ENCODE measurements at places on chromosomes 5 and 9.

- peak; percentile 53 for DNase-seq
These were observed 31.6 kb upstream of the F2RL1 start for GRCh38 chr5:76787237-76787636.

- DNase-seq: no peak
These were observed 64.9 kb downstream of the SIL1 start for GRCh38 chr5:139133282-139133681.

DNA sequence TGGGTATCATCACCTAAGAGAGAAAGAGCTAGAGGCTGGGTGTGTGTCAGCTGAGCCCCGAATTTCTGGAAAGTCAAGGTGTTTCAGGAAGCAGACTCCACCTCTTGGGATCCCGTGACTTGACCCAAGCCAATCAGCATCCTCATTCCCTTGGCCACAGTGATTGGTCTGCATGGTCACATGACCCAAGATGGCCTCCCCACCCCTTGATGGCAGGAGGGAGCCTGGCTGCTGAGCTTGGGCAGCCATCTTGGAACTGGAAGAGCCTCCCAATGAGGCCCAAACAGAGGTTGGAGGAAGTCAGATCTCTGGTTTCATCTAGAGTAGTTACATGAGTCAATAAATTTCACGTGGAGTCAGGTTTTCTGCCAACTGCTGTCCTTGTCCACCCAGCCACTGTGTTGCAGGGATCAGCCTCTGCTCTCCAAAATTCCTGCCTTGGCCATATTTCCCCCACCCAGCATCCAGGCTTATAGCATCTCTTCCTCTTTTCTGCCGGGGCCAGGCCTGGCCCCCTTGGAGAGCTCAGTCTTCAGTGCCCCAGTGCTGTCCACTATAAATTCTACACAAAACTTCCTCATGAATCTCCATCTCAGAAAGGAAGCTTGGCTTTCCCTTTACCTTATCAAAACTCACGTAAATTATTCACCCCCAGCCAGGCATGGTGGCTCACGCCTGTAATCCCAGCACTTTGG is 17.2 kb upstream of the SUSD3 start:
- DNase-seq: peak; percentile 46

- DNase-seq: no peak
These were observed 8.2 kb downstream of the HSPB3 start for GRCh38 chr5:54463713-54464112.

DNA sequence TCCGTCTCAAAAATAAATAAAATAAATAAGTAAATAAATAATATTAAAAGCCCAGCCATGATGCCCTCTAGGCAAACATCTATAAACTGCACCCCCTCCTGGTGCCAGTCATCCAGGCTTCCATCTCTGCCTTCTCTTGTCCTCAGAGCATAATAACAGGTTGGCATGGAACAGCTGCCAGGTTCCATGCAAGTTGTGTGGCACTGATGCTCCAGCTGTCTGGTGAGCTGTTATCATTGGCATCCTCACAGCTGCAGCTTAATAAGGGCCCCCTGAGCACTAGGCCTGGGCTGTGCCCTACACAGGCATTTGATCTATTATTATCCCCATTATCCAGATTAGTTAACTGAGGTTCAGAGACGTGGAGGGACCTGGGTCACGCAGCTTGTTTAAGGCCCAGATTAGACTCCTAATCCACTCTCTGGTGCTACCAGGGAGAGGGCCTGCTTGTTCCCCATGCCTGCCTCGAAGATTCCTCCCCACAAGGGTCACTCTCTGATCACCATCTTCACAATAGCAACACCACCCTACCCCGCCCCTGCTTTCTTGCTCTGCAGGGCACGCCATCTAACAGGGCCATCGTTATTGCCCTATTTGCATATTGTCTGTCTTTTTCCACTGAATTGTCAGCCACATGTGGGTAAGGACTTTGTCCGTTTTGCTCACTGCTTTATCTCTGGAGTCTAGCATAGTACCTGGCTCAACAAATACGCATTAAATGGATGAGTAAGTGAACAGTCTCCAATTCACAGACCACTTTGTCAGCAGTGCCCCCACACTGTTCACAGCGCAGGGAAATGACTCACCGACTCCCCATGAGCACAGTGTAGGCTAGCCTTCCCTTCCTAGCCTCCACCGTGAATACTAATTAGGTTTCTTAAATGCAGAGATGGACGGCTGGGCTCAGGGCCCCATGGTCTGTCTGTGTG is 1.5 kb upstream of the DNM1 start:
- DNase-seq: no peak

DNA sequence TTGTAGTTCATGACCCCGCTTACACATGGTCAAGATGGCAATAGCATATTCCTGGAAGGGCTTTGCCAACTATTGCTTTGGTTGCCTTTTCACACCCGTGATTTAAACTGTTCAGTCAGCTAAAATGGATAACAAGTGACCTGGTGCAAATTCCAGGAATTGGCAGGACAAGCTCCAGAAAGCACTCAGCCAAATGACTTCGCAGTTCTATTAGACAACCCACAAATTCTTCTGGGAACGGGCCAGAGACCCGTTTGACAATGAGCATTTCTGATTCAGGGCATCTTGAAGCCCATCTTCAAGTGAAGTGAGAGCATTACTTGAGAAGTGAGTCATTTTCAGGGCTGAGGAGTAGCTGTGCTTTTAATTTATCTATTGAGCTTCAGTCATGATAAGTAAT is 165.0 kb downstream of the DROSHA start:
- no peak for DNase-seq

DNA sequence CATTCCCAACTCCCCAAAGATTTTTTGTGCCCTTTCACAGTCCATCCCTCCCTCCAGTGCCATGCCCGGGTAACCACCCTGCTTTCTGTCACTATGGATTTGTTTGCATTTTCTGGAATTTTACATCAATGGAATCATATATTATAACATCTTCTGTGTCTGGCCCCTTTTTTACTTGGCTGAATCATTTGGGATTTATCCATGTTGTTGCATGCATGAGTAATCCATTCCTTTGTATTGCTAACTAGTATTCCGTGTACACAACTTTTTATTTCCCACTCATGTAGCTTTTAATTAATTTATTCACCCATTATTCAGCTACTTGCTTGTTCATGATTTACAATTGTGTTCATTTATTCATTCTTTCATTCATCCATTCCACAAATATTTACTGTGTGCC is 94.1 kb downstream of the FGF18 start:
- DNase-seq: no peak

DNA sequence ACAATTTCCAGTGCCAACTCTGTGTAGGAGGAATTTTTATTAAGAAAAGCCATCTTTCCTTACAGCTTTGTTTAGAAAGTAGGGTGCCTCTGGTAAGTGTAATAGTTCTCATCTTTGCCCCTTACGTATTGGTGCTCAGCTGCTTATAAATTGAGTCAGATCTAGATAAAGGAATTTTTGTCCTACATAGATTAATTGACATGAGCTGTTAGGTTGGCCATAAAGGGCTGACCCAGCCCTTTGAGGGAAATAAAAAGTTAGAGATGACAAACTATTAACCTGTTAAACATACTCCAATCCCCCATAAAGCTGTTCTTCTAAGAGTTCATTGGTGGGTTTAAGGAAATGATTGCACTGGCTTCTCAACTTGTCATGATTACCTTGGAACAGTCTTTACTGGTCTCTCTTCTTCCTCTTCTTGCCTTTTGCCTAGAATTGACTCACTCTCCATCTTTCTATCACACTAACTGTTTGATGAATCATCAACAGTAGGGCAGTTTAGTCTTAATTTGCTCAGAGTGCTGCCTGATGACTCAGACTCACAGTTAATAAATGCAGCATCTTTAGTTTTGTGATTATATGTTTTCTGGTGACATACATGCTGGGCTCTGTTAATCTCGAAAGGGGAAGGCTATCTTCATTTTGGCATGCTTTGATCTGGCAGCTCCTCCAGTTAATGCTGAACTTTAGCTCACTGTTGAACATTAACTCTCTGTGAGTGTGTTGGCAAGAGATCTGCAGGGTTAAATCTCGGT is 51.7 kb downstream of the ARHGAP26 start:
- DNase-seq: peak; percentile 97

DNA sequence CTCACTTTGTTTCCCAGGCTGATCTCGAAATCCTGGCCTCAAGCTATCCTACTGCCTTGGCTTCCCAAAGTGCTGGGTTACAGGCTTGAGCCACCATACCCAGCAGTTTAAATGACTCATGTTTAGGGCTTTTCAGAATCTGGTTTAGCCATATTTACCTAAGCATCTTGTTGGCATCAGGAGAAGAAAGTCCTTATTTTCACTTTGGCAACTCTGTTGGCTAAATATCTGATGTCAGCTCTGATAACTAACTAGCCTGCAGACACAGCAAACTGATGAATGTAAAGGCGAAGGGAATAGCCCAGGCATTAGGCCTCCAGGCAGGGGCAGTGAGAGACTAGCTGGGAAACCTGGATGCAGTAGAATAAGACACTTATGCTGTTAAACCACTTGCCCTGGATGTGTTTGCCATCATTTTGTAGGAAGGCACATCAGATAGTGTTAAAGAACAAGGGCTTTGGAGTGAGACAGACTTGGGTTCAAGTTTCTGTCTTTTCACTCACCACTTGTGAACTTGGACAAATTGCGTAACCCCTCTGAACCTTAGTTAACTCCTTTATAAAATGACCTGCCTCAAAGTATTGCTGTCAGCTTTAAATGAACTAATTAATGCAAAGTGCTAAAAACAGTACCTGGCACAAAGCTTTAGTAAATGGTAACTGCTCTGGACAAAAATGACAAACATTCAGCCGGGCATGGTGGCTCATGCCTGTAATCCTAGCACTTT is 34.7 kb upstream of the GARNL3 start:
- DNase-seq: no peak
